ENCODE measurements at places on chromosomes 13 and 19.
A peak's percentile ranks its signal among the peaks of the same experiment; 100 is the strongest.

DNA sequence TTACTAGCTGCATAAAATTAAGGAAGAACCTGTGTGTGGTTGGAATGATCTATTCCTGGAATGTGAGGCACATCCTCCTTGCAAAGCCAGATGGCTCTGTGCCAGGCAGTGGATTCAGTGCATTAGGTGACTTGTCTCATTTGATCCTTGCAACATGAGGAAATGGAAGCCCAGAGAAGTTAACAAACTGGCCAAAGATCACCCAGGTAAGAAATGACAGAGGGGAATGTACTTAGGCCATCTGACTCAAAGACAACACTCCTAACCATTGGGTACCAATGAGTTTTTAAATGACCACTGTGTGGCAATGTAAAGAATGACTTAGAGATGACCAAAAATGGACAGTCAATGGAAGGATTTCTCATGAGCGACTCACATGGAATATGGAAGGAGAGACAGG is 114.2 kb upstream of the RXFP2 start:
- DNase-seq, result no peak

GRCh38 chr19:46133101-46133627 is 8.7 kb upstream of the IGFL3 start:
- DNase-seq, result peak; percentile 63

GRCh38 chr19:47227352-47228167 is 3.4 kb downstream of the BBC3 start:
- peak; percentile 96 for DNase-seq

DNA sequence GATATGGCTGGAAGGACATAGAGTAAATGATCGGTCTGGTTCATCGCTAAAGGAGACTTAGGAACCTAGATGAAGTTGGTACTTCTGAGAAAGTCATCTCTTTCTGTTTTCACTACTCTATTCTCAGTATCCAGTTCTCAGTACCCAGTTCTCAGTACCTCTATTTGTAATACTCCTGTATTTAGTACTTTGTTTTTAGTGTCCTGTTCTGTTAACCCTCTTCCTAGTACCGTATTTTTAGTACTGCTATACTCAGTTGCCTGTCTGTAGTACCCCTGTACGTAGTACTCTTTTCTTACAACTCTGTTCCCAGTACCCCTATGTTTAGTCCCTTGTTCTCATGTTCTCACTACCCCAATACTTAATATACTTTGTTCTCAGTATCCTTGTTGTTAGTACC is 1.2 kb downstream of the RFXAP start:
- DNase-seq, result no peak

DNA sequence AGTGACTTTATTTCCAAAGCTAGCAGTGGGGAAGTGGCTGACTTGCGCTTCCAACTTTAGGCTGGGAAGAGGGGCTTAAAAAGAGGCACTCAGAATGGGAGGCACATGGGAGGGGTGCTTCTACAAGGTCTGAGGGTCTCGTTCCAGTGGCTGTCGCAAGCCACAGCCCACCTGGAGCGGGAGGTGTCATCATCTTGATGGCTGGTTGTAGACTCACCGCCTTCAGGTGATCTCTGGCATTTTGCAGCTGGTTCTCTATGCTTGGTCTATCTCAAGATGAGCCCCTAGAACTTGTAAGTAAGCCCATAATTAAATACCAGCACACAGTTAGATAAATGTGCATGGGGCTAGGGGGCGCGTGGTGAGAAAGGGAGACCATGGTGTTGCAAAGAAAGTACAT is 9.2 kb downstream of the TEX29 start:
- no peak for DNase-seq

GRCh38 chr19:56834564-56835375 is 5.8 kb downstream of the PEG3 start:
- no peak for DNase-seq

- no peak for DNase-seq
Measured at GRCh38 chr19:2716722-2717637, 4.2 kb downstream of the DIRAS1 start.

DNA sequence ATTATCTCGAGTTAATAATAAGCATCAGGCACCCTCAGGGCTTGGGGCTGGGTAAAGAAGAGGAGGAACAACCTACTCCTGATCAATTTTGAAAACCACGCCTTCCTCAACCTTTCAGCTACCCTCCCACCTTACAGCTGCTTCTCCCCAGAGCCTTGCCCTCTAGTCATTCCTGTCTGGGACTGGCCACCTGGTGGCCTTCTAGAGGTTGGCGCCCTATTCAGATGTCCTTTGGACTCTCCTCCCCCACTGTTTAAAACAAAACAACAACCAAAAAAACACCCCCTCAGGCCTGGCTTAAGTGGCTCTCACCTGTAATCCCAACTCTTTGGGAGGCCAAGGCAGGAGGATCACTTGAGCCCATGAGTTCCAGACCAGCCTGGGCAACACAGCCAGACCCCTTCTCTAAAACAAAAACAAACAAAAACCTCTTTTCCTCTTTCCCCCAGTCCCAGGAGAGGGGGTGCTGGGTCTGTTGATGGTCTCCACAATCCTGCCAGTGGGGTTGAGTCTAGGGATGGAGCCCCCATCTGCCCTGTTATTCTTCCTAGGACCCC is 62.3 kb downstream of the CCDC70 start:
- DNase-seq, result no peak

- DNase-seq, result no peak
Measured at GRCh38 chr19:41351339-41352245, 2.1 kb downstream of the TGFB1 start.

DNA sequence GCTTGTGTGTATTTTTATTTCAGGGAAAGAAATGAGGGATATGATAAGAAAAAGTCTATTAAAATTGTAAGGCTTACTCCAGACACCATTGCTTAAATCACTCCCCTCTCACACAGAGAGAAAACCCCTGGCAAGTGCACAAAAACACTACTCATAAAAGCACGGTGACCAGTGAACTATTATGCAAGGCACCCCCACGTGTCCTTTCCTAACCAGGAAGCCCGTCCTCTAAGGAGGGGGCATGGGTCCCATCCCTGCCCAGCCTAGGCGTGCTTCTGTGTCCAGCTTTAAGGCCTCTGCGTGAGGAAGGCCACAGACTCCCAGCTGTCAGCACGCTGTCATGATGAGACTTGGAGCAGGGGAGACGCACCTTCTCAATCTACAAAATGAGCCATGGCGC is 83.5 kb downstream of the SLC7A1 start:
- no peak for DNase-seq

DNA sequence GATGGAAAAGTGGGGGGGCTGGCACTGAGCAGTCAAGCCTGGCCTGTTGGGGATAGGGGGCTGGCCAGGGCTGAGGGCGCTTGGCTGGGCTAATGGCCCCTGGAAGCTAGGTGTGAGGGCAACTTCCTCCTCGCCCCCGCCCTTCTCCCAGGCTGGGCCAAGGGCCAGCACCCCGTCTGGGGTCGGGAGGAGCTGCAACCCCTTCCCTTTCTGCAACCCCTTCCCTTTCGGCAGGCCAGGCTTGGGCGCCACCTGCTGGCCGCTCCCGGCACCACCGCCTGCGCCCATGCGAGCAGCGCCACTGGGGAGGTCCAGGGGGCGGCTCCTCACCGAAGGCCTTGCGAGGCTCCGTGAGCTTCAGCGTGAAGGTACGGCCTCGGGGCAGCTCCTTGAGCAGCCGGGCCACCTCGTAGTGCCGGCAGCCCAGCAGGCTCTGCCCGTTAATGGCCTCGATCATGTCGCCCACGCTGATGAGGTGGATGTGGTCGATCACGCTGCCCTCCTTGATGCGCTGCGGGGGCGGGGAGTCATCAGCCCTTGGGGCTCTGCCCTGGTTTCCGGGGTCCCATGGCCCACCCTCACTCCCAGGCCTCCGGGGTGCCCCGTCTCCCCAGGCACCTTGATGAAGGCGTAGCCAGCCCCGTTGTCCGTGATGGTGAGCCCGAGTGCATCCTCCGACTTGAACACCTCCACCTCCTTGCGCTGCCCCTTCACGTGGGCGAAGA is 5.0 kb upstream of the PTGER1 start:
- no peak for DNase-seq

DNA sequence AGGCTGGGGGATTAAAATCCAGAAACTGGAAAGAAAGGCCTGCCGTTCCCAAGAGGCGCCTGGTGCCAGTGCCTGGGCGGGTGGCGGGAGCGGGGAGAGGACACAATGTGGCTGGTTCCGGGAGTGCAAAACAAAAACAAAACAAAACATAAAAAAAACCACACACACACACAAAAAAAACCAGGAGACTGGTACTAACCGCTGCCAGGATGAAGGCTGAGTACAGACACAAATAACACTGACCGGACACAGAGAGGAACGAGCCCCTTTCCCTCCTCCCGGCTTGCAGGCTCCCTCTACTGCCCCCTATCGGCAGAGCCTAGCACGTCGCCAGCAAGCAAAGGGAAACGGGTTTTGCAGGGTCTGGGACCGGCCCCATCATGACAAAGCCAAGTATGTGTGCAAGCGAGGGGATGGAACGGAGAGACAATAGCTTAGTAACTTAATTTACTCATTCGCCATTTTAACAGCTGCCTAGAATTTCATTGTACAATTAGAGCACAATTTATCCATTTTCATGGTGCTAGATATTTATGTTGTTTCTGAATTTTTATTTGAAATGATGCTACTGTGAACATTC is 17.9 kb upstream of the ZDHHC20 start:
- peak; percentile 66 for DNase-seq

Data from left lung (tissue), 14 donors.